ENCODE measurements at places on chromosomes 11 and 22.

DNA sequence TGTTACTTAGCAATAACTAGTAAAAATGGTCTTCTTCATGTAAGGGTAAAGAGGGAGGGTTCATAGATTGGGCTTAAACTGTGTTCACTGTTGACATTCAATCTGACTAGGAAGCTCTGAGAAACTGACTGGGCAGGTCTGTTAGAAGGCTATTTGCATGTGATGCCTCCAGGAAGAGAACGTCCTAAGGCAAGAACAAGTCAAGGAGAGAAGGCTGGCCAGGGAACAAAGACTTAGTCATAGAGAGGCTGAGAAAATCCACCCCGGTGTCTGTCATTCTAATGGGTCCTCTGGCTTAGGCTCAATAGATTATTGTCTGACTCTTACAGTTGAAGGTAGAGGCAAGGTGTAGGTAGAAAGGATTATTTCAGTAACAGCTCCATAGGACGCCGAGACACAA, 50.3 kb upstream of the CD44 start:
- DNase-seq, result no peak

- no peak for DNase-seq
Measured at GRCh38 chr11:9577556-9577955, 4.1 kb downstream of the WEE1 start.

DNA sequence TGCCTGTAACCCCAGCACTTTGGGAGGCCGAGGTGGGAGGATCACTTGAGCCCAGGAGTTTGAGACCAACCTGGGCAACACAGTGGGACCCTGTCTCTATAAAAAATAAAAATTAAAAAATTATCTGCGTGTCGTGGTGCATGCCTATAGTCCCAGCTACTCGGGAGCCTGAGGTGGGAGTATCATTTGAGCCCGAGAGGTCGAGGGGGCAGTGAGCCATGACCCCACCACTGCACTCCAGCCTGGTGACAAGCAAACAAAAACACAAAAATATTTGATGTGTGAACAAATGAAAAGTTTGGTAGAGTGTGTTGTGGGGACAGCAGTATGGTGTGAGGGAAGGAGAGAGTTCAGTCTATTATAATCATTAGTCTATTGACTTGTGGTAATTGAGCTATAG, 90.8 kb upstream of the PARVA start:
- no peak for DNase-seq

DNA sequence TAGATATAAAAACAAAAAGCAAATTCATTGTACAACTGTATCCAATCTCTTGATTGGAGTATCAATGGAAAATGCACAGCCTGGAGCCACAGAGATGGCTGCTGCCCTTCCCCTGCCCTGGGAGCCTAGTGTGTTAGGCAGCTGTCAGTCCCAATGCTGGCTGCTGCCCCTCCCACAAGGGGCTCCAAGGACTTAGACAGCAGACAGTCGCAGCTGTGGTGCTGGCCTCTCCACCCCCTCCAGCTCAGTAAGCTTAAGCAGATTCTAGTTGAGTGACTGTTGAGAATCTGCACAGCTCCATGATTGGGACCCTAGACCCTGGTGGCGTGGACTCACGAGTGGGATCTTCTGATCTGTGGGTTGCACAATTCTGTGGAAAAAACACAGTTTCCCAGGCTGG, 1511.2 kb downstream of the FAM181B start:
- DNase-seq, result no peak

GRCh38 chr11:15830741-15831428, 525.5 kb downstream of the SOX6 start:
- DNase-seq, result no peak

DNA sequence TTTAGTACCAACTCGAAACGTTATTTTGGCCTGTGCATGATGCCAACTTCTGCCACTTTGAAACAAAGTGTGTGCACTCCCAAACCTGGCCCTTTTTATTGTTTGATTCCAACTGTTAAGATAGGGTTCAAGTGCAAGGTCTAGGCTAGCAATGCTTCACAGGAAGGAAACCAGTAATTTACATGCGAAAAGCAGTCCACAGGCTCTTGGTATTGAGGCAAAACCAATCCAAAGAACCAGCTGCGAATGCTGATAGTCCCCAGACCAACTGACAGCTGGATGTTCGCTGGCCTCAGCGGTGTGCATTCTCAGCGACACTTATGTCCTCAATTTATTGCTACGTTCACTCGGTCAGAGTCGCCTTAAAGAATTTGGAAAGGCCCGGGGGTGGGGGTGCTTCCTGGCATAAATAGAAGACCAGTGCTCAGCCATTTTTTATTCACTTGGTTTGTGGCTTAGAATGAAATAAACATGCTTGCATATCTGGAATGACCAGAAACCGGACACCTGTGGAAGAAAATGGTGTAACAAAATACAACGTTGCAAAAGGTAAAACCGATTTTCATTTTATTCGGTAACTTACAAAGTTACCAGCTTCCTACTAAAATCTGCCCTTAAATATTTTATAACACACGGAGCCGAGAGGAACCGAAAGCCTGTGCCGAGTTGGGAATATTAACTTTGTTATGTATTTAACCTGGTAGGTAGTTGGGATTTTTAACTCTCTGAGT, 1.6 kb downstream of the CPT1A start:
- no peak for DNase-seq

DNA sequence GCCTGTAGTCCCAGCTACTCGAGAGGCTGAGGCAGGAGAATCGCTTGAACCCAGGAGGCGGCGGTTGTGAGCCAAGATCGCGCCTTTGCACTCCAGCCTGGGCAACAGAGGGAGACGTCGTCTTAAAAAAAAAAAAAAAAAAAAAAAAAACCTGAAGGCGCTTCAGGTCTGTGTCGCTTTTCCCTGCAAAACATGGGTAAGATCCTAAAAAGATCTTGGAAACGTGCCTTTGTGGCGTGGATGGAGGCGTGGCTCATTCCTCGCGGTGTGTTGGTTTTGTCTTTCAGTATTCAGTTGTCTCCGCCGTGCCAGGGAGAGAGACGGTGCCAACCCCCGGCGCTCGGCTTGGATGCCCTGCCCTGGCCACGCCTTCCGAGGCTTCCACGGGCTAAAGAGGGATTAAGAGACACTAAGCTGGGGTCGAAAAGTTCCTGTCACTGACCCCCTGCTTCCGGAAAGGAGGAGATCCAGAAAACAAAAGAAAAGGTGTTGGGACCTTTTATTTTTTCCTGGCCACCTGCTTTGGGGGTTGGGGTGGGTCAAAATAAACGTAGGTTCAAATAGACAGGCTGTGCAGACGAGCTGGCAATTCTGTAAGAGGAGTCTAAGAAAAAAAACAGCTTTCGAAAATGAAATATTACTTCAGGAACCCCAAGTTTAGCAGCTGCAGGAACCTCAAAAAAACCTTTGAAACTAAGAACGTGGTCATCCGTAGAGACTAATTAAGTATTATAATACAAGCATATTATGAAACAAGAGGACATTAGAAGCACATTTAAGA, 1.1 kb upstream of the SLC35F2 start:
- DNase-seq, result no peak

GRCh38 chr11:34599406-34599945, 21.4 kb upstream of the EHF start:
- DNase-seq, result no peak

GRCh38 chr11:23151819-23152218, 291.5 kb upstream of the CCDC179 start:
- DNase-seq, result no peak

- DNase-seq, result no peak
Measured at GRCh38 chr11:119880873-119881272, 151.9 kb upstream of the NECTIN1 start.

DNA sequence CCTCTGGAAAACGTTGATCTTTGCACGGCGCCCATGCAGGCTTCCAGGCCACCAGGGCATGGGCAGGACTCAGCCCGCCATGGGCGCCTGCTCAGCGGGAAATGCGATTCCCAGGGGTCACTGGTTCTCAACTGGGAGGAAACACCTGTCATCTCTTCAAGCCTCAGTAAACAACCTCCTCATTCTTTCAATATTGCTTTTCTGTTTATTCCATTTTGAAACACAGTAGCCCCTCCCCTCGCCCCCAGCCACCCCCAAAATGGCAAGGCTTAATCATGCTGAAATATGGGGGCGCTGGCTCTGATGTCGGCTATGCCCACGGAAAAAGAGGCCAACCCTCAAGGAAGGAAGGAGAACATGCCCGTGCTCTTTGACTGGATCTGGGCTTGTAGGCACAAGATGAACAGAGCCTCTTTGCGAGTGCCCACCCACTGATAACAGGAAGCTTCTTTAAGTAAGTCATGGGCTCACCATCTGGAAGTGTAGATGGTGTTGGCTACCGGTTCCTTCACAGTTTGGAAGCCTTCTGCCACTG, 594 bp upstream of the POU2AF1 start:
- no peak for DNase-seq

- no peak for DNase-seq
Measured at GRCh38 chr11:45864041-45864440, 16.8 kb downstream of the CRY2 start.

DNA sequence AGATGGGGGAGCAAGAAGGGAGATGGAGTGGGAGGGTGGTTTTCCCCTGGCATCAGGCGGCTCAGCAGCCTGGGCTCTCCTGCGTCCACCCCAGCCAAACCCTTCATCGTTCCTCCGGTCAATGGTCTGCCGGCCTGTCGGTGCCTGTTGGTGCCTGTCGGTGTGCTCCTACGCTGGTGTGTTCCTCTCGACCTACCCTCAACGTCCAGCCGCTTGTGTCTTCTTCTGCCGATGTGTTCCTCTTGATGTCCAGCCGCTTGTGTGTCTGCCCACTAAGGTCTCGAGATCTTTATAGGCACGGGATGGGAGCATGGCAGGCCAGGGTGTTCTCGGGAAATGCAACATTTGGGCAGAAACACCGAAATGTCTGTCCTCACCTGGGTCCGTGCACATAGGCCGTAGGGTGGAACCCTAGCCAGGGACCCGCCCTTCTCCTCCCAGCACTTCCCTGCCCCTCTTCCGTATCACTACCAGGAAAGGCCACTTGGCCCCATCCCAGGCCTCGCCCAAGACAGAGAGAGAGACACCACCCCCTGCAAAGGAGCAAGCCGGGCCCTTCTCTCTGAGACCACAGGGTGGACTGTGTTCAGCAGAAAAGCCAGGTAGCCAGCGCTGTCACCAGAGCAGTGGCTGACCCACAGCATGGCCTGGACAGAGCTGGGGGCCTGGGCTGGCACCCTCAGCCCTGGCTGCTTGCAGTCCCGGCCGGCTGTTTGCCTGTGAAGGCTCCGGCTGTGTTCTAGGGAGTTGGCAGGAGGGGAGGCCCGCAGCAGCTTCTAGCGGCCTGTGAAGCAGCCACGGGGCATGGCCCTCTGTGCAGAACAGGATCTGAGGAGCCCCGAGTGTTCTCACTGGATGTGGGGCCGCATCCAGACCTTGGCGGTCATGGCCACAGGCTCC, 61.6 kb upstream of the KCNQ1OT1 start:
- DNase-seq, result no peak

DNA sequence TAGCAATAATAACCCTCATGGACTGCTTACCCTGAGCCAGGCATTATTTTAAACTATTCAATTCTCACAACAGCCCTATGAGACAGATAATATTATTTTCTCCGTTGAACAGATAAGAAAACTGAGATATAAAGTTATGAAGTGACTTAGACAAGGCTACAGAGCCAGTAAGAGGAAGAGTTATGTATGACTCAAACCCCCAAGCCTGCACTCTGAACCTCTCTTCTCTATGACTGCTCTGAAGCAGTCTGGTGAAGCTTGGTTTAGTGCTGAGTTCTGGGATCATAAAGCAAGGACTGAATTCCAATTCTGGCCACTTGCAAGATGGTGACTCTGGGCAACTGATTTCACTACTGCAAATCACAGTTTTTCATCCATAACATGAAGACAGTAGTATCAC, 34.5 kb downstream of the TNKS1BP1 start:
- no peak for DNase-seq

- DNase-seq, result no peak
Measured at GRCh38 chr11:7893796-7894195, 37.3 kb downstream of the OR10A6 start.

DNA sequence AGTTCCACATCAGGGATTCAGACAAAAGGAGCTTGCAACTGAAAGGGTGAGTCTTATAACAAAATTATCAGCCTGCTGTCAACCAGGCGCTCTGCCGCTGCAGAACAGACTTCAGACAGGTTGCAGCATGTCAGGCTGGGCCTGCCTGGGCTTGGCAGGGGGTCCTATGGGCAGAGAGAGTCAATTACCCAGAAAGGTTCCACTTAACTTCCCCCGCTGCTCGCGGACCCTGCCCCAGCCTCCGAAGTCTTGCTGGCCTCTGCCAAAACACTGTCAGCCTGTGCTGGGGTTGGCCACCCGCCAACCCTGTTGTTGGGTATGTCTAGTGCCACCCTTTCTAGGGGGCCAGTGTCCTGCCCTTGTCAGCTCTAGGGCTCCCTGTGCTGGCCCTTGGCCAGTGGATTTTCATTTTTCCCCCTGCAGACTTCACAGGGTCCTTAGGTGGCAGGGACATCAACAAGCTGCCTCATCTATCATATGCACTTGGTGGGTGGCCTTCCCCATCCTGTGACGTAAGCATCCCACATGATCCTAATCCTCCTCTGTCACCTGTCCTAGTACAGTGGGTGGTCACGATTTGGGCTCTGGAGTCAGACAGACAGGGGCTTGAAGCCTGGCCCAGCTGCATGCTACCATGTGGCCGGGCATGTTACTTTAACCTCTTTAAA, 166.5 kb upstream of the CADM1 start:
- no peak for DNase-seq

DNA sequence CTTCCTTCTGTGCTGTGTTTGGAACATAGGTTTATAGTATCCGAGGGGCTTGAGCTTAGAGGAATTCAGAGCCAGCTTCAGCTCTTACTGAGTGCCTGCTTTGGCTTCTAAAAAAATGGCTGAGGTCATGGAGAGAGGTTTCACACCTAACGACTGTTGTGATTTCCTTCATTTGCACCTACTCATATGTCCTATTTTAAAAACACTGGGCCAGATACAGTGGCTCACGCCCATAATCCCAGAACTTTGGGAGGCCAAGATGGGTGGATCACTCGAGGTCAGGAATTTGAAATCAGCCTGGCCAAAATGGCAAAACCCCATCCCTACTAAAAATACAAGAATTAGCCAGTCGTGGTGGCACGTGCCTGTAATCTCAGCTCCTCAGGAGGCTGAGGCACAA, 38.3 kb upstream of the SYT13 start:
- DNase-seq, result no peak

GRCh38 chr22:35102663-35103062, 36.7 kb downstream of the ISX start:
- DNase-seq, result no peak

DNA sequence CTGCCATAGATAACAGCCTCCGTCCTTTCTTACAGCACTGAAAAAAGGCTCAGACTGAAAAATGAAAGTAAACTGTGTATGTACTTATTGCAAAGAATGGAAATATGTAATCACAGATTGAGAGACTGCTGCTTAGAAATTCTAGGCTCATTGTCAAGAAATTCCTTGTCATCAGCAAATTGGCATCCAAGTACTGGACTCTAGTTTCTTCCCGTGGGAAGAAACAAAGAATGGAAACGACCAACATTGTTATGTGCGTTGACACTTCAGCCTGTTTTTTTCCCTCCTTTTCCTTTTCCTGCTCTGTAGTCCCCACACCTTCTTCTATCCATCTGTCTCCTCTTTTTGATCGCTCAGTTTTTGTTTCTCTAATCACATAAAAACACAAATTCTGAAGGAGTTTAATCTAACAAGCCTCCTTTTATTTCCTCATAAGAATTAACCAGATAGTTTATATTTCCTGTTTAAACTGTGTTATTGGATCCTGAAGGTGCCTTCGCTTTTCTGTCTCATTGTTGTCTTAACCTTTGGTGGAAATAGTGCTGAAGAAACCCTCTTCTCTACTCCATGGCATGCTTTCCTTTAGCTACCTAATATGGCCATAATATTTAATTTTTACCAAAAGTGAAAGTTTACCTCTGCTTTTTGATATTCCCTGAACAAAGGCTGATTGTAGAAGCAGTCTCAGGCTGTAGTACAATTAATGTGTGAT, 20.0 kb upstream of the CASP12 start:
- no peak for DNase-seq

All from activated naive CD4-positive, alpha-beta T cell (primary cell).